ENCODE measurements at places on chromosomes 6 and 20.

DNA sequence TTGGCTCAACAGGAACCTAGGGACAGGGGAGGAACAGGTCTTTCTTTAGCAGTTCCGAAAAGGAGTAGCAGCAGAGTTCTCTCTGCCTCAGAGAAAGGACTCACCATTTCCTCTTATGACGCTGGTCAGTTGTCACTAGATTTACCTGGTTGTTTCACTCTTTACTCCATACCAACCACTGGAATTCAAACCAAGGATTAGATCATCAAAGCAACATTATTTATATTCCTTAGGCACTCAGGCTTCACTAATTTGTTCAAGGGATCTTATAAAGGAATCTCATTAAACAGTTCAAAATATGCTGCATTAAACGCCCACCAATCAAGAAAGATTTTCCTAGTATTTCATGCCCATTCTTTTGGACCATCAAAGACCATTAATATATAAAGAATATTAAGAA lies 1129.5 kb upstream of the MAP3K7 start:
- DNase-seq, result no peak

DNA sequence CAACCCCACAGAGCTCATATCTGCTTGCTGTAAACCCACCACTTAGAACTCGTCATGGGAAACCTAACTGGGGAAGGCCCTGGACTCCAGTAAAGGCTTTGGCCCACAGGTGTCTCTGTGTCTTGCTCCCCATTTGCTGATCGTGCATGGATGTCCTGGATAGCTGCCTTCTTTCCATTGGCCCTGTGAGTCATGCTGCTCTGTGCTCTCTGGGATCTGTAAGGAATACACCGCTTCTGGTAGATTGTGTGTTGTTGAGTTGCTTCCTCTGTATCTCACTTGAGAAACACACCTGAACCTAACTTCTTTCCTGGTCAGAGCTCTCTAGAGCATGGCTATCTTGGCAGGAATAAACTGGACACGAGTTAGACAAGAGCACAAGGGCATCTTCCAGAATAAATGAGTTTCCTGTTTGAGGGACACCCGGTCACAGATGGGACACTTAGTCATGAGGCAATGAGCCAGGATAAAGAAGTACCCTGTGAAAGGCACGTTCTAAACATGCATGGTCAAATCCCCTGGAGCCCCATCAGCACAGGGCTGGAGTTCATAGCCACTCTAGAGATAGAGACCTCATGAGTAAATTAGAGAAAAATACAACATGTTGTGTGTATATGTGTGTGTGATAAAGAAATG lies 99.6 kb upstream of the TMEM170B start:
- no peak for DNase-seq

GRCh38 chr6:106092279-106092678 lies 6.1 kb downstream of the PRDM1 start:
- DNase-seq, result no peak

- DNase-seq, result no peak
Measured at GRCh38 chr6:38248500-38249234, 391.1 kb downstream of the BTBD9 start.

- DNase-seq, result no peak
Measured at GRCh38 chr20:32752458-32753250, 9.4 kb upstream of the COMMD7 start.

GRCh38 chr6:43263314-43264178 lies 20.3 kb downstream of the TTBK1 start:
- DNase-seq, result peak; percentile 58

- no peak for DNase-seq
Measured at GRCh38 chr6:35311390-35312075, 13.9 kb downstream of the DEF6 start.

- no peak for DNase-seq
Measured at GRCh38 chr6:43835872-43836419, 65.9 kb downstream of the VEGFA start.
